Right ventricle myocardium inferior (tissue), 1 donor: ENCODE measurements at places on chromosomes 2 and 18. TPM values are rescaled to one million over a fixed set of nuclear protein-coding genes. Genes with fewer than 3 reads are reported as not detected.

GRCh38 chr2:129167456-129167855 is 812.0 kb upstream of the RAB6C start:
- DNase-seq, result no peak

Gene CIB4
- not detected for total RNA-seq

GRCh38 chr2:204503869-204504268 is 41.4 kb upstream of the PARD3B start:
- DNase-seq, result no peak

GRCh38 chr18:57768537-57769326 is 34.4 kb downstream of the ATP8B1 start:
- no peak for DNase-seq

GRCh38 chr2:187093771-187094412 is 244.9 kb upstream of the ZSWIM2 start:
- DNase-seq, result no peak

DNA sequence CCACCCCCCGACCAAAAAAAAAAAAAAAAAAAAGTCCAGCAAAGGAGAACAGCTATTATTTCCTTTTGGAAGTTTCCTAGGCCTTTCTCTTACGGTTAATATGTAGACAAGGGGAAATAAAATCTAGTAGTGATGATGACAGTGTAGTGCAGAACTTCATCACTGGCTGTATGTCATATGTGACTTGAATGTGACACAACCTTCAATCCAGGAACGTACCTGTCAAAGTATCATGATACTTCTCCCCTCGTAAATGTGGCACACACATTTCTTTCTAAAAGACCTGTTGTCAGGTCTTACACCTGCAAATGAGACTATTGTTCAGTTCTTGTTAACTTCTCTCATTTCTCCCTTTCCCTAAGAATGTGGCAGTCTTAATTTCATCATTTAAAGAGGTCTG is 173.5 kb downstream of the PRPF40A start:
- DNase-seq, result no peak

GRCh38 chr18:61853855-61854254 is 39.0 kb downstream of the RNF152 start:
- DNase-seq, result no peak

DNA sequence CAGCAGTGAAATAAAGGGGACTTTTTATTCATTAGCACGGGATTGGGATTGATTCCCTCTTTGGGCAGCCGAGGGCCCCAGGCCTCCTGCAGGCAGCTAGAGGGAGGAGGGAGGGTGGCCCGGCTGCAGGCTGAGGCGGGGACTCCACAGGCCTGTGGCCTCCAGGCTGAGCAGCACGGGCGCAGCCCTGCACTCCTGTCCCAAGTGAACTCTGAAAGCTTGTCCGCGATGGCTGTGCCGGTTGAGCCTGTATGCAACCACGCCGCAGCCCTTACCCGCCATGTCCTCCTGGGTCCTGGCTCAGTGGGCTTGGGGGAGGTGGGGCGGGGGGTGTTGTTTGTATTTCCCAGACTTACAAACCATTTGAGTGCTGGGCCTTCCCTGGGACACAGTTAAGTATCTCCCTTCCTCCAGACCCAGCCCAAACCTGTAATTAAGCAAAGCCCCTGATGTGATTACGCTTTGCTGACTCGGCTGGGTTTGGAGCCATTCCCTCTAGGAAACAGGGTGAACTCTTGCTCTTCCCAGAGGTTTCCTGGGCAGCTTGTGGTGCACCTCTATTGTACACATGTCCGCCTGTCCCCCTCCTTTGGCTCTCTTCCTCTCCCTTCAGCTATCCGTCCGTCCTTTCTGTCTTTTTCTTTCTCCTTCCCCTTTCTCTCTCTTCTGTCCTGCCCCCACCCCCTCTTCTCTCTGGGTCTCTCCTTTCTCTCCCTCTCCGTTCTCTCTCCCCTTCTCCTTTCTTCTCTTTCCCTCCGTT is 5.3 kb downstream of the GLI2 start:
- DNase-seq, result no peak

Gene ITGB6
- total RNA-seq, result 5.0 TPM

Gene HJURP
- total RNA-seq, result 0.41 TPM

DNA sequence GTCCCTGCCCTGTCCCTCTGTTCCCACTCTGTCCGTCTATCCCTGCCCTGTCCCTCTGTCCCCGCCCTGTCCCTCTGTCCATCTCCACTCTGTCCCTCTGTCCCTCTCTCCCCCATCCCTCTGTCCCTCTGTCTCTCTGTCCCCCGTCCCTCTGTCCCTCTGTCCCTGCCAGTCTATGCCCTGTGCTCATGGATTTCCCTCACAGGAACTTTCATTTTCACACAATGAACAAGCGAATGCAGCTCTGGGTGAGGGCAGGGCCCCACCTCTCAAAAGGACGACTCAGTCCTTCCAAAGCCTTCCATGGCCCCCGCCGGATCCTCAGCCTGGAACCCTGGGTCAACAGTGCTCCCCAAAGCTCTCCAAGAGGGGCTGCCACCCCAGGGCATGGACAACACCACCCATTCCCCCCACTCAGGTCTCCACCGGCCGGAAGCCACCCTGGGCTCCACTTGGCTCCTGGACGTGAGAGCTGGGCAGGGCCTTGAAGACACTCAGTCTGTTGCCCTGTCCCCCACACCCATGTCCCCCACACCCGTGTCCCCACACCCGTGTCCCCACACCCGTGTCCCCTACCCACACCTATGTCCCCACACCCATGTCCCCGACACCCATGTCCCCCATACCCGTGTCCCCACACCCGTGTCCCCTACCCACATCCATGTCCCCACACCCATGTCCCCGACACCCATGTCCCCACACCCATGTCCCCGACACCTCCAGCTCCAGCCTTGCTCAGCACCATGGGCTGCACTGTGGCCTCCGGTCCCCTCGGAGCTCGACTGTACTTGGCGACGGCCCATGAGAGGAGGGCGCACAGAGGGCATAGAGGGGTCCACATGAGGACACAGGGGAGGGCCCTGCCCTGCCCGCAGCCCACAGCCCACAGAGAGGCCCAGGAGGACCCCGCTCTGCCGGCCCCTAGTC is 156.0 kb downstream of the PXDN start:
- no peak for DNase-seq

Gene HOXD13
- total RNA-seq, result not detected

DNA sequence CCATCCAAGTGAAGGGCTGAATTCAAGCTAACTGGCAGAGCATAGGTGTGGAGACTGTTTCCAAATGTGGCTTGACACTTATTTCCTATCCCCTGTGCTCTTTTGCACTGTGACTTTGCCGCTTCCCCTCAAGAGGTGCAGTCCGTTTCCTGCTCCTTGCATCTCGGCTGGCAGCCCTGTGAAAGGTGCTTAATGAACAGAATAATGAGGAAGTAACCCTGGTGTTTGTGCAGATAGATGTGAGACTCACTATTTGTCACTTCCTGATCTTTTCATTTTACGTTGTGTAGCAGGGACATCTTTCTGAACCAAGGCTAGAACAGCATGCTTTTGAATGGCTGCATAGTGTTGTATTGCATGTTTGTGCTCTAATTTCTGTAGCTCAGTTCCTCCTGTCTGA is 60.8 kb downstream of the CEP192 start:
- DNase-seq, result no peak

- no peak for DNase-seq
These were observed 45.4 kb downstream of the MCFD2 start for GRCh38 chr2:46870051-46870839.

Gene RIT2
- not detected for total RNA-seq

Gene CD302
- 21.9 TPM for total RNA-seq

DNA sequence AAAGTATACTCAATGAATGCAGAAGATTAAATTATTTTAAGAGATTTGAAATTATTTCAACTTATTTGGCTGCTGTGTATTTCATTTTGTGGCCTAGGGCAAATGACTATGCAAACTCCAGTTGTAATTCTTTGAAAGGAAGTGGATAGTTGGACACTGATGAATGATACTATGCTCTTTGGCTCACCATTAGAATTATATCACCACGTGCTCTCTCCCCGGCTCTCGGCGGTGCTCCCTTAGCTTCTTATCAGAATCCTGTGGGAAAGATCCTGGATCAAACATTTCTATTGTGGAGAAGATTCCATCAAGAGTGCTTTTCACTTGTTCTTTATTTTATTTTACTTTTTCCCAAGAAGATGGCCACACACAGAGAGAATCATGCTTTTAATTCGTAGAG is 55.2 kb downstream of the ADCYAP1 start:
- no peak for DNase-seq

Gene UNC80
- total RNA-seq, result not detected

DNA sequence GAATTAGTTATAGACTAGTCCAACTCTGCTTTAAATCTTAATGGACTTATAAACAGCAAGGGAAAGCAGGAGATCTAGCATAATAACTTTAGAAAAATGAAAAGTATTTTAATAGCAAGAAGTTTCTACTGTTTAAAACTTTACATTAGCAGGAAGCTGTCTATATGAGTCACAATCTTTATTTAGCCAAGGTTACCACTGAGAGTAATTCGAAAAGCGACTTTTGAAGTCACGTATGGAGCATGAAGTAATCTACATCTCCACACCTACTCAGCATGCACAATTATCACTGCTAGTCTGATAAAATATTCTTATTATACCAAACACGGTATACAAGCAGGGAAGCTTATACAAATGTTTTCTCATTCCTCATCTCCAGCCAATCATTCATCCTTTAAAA is 515.4 kb upstream of the SOX11 start:
- DNase-seq, result no peak

Gene GPC1
- 182 TPM for total RNA-seq

DNA sequence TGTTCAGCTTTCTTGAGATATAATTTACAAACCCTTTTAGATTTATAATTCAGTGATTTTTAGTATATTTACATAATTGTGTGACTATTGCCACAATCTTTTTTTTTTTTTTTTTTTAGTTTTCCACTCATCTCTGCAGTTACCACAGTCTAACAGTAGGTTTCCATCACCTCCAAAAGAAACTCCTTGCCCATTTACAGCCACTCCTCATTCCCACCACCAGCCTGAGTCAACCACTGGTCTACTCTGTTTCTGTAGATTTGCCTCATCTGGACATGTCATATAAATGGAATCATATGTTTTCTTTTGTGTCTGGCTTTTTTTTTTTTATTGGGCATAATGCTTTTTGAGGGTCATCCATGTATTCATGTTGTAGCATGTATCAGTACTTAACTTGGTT is 16.1 kb downstream of the MTX2 start:
- DNase-seq, result no peak

DNA sequence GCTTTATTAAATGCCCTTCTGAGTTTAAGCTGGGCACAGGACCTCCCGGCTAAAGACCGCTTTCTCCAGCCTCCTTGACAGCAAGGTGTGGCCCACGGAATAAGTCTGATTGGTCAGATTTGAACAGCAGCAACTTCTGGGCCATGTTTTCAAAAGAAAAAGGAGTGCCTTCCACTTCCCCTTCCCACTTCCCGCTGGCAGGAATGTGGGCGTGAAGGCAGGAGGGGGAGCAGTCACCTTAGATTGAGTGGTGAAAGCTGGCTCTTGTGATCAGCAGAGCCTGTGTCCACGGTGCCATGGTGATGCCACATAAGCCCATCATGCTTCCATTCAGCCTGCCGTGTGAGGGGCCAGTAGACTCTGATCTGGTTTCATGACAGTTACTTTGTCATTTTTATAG is 136.6 kb upstream of the GLI2 start:
- DNase-seq, result peak; percentile 17

- DNase-seq, result no peak
These were observed 53.6 kb upstream of the ATP8B1 start for GRCh38 chr18:57856557-57857280.

Gene IL1R1
- total RNA-seq, result 26.6 TPM

GRCh38 chr2:161976917-161977316 is 97.1 kb downstream of the DPP4 start:
- DNase-seq, result no peak

DNA sequence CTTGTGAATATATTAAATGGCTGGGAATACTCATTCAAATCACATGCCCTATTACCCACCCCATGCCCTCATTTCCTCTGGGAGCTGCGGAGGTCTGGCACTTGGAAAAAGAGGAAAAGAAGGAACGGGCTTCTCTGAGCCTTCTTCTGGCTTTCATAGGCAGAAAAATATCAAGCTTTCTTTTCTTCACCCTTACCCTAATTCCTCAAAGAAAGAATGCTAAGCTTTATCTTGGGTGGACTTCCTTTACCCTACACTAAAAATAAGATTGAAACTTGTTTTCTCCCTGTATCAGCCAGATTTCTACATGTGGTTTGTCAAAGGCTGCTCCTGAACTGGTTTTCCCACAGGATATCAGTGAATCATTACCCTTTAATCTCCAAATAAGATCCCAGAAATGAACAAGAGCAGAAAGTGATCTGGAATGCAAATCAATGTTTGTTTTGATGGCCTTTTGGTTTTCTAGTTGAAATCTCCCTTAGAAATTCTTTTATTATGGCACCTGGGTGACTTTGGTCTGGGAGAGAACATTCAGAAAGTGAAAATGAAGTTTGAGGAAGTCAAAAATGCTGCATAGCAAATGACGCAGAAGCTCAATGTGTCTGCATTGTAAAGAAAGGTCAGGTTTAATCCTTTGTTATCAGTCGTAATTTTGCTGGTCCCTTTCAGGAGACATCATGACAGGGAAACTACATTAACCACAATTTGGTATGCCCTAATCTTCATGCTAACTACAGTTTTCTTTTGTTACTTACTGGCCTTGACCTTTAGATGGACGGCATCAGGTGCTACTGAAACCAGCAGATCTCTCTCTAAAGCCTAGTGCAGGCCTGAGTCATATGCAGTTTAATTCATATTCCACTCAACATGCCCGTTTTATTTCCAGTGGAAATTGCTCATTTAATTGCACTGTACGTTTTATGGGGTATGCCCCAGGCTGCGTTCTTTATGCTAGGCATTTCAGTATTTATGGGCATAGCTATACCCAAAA is 46.6 kb upstream of the HNRNPA3 start:
- DNase-seq, result no peak

DNA sequence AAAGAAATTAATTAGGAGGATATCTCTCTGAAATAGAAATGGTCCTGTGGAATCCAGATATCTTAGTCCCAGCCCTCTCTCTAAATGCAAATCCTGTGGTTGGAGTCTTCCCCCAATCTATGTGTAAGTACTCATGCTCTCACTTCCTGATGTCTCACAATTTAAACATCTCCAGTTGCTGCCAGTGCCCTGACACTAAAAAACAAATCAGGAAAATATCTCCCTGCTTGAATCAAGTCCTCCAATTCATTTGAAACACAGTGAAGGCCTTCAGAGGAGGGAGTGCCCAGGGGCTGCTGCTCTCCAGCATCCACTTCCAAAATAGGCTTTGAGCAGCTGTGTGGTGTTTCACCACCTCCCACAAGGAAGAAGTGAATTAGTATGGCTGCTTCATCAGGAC is 413.8 kb downstream of the RAD51AP2 start:
- no peak for DNase-seq

Gene MERTK
- 6.6 TPM for total RNA-seq

GRCh38 chr2:138760676-138761075 is 19.5 kb downstream of the NXPH2 start:
- no peak for DNase-seq

GRCh38 chr2:219252900-219253752 is at the start of gene TUBA4B:
TSS of gene TUBA4B (plus strand) at chr2:219253243. CDS start at chr2:219253408, 165 bp downstream.
- no peak for DNase-seq

- DNase-seq, result no peak
These were observed 129.7 kb downstream of the PTPRM start for GRCh38 chr18:7696780-7697179.

GRCh38 chr2:66212749-66213148 is 222.2 kb upstream of the MEIS1 start:
- no peak for DNase-seq
